ENCODE measurements at places on chromosomes 16 and 17.
A peak's percentile ranks its signal among the peaks of the same experiment; 100 is the strongest.

DNA sequence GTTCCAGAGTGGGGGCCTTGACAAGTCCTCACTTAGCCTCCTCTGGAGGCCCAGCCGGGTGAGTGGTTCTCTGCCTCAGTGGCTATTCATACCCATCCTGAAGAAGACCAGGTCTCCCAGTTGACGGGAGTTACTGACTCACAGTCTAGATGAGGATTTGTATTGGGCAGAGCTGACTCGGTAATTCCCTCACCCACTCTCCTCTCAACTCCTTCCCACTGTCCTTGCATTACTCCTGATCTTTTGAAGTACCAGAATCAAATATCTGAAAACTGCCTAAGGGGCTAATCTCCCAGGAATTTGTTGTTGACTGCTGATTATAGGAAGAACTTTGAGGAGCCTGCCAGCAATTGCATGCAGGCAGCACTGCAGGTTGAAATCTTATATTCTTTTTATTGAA, 14.2 kb downstream of the SAP30BP start:
- DNase-seq: no peak

GRCh38 chr16:2769675-2770056, 7.4 kb downstream of the ELOB start:
- DNase-seq: no peak

GRCh38 chr17:35799942-35800341, 4.5 kb upstream of the MMP28 start:
- DNase-seq: peak; percentile 2

- peak; percentile 70 for DNase-seq
Observed at GRCh38 chr16:677316-678190, 2.1 kb downstream of the RHBDL1 start.

- DNase-seq: no peak
Observed at GRCh38 chr16:56932721-56933619, 1.0 kb downstream of the HERPUD1 start.

- no peak for DNase-seq
Observed at GRCh38 chr17:58985367-58985766, 121.3 kb downstream of the TRIM37 start.

DNA sequence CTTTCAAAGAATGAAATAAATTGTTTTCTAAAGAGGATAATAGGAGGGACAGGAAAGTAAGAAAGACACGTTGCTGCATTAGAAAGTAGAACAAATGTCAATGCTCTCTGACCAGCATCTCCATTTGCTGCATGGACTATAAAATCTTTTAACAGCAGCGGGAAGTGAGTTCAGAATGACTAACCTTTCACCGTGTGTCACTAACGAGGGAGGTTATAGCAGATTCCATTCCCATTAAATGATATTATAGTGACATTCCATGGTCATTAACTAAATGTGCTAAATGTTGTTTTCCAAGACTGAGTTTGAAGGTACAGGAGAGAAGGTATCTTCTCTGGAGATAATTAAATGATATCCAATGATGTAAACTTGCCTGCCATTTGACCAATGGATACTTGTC, 127.1 kb upstream of the HS3ST3A1 start:
- DNase-seq: no peak
